ENCODE measurements at places on chromosomes 4 and X.
A peak's percentile ranks its signal among the peaks of the same experiment; 100 is the strongest.

- peak; percentile 10 for DNase-seq
- H3K27ac ChIP-seq, result no peak overlapping the region
- H3K4me3 ChIP-seq, result no peak overlapping the region
- peaks cover 5% of the 10 kb centered on the region for H3K4me1 ChIP-seq
Observed at GRCh38 chrX:37468124-37468739, 103.2 kb upstream of the LANCL3 start.

GRCh38 chrX:119687661-119688413, 5.1 kb downstream of the SEPTIN6 start:
- H3K4me1 ChIP-seq, result no peaks in the 10 kb centered on the region
- no peak overlapping the region for H3K4me3 ChIP-seq
- H3K27me3 ChIP-seq, result no peaks in the 10 kb centered on the region
- H3K36me3 ChIP-seq, result no peaks in the 10 kb centered on the region

DNA sequence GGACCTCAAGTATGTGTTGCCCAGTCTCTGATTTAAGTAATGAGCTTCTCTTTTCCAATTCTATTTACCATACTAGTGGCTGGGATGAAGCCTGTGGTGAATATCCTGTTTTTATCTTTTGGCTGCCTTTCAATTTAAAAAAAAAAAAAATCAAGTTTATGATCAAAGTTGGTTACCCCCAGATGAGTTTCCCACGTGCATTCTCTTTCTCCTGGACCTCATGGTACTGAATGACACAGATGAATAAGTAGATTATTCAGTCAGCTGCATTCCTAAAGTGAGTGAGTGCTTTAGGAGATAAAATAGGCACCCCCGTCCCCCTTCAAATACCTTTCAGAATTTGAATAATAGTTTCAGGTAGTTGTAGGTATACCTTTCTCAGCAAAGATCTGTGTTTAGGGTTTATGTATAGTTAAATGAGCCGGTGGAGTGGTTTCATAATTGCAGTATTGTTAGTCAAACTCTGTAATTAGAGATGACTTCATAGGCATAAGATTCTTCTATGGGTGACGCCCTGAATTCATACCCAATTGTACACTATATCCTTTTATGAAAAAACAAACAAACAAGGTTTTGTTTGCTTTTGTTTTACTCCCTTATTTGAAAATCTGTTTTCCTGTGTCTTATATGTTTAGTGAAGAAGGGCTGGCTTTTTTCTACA, 41.9 kb downstream of the PLS3 start:
- H3K27me3 ChIP-seq, result no peaks in the 10 kb centered on the region
- no peaks in the 10 kb centered on the region for H3K4me1 ChIP-seq
- no peaks in the 10 kb centered on the region for H3K36me3 ChIP-seq

DNA sequence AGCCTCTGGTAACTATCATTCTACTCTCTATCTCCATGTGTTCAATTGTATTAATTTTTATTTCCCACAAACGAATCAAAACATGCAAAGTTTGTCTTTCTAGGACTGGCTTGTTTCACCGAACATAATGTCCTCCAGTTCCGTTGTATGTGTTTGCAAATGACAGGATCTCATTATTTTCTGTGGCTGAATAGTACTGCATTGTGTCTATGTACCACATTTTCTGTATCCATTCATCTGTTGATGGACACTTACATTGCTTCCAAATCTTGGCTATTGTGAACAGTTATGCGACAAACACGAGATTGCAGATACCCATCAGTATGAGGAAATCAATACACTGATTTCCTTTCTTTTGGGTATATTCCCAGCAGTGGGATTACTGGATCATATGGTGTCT, 8.4 kb upstream of the LDOC1 start:
- no peaks in the 10 kb centered on the region for H3K4me1 ChIP-seq
- no peak for DNase-seq
- no peak overlapping the region for H3K4me3 ChIP-seq
- H3K27ac ChIP-seq, result no peak overlapping the region

- H3K4me1 ChIP-seq, result no peaks in the 10 kb centered on the region
- no peaks in the 10 kb centered on the region for H3K27me3 ChIP-seq
- H3K4me3 ChIP-seq, result no peak overlapping the region
- H3K36me3 ChIP-seq, result no peaks in the 10 kb centered on the region
- DNase-seq, result no peak
- no peak overlapping the region for H3K27ac ChIP-seq
Observed at GRCh38 chr4:147862043-147862692, 130.3 kb downstream of the ARHGAP10 start.

DNA sequence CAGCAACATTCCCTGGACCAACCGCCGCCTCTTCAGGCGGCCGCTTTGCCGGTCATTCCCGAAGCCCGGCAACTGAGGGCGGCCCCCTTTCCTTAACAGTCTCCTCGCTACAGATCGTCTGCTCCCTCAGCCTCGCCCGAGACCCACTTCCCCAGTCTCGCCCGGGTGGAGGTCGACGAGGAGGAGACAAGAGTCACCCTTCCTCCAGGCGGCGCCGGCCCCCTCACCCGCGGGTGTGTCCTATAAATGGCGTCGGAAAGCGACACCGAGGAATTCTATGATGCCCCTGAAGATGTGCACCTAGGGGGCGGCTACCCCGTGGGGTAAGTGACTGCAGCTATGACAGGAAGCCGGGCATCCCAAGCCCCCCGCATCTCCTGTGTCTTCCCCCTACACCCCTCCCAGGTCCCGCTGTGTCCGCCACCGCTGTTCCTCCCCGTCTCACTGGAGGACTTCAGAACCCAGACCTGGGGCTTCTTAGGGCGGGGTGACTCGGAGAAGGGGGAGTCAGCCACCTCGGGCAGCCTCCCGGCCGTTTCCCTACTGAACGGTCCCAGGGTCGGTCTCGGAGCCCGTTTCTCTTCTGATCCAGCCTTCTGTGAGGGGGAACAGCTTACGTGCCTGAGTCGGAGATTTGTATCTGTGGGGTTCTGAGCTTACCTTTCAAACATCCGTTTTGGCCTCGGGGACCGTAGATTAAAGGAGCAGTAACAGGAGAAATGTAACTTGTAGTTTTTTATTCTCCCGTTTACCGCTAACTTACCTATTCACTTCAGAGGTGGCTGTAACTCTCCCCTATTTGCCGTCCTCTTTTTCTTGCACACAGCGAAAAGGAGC, 570 bp downstream of the WDR44 start:
- peak overlapping the region; percentile 38 for H3K4me3 ChIP-seq
- H3K36me3 ChIP-seq, result no peaks in the 10 kb centered on the region
- H3K27me3 ChIP-seq, result no peaks in the 10 kb centered on the region
- no peaks in the 10 kb centered on the region for H3K4me1 ChIP-seq

DNA sequence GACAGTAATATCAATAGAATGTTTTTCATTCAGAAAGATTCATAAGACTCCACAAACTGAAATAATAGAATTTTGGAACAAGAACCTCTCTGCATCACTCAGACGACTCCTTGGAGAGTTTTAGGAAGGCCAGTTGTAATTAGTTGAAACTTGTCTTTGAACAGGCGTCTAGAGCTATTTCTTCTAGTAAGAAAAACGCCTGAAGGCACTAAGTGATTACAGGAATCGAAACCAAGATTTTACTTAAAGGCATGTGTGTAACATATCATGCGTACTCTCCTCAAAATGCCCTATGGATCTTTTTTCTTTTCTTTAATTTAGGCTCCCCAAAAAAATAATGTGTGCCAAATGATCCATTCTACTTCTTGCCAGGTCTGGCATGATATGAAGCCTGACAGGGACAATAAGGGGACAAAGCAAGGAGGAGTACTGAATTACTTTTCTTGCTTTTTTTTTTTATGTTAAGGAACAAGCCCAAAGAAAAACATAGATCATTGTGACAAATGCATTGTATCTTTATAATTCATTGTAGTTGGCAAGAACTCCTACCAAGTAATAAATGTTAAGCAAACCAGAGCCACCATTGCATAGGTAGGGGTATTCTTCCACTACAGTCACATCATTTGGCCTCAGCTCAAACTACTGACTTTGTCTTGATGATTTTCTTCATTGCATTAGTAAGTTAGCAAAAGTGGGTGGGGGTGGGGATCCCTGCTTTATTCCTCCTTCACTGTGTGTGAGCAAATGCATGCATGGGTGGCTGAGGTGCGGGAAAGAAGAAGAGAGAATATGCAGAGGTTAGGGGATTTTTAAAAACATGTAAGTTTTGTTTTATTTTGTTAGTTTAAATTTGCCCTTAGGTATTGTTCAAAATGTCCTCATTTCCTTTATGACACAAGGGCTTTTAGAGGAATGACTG, 79.9 kb upstream of the ATOH1 start:
- no peaks in the 10 kb centered on the region for H3K36me3 ChIP-seq
- H3K4me3 ChIP-seq, result no peak overlapping the region
- peaks cover 20% of the 10 kb centered on the region for H3K4me1 ChIP-seq
- no peak overlapping the region for H3K27ac ChIP-seq
- no peak for DNase-seq
- no peaks in the 10 kb centered on the region for H3K27me3 ChIP-seq

DNA sequence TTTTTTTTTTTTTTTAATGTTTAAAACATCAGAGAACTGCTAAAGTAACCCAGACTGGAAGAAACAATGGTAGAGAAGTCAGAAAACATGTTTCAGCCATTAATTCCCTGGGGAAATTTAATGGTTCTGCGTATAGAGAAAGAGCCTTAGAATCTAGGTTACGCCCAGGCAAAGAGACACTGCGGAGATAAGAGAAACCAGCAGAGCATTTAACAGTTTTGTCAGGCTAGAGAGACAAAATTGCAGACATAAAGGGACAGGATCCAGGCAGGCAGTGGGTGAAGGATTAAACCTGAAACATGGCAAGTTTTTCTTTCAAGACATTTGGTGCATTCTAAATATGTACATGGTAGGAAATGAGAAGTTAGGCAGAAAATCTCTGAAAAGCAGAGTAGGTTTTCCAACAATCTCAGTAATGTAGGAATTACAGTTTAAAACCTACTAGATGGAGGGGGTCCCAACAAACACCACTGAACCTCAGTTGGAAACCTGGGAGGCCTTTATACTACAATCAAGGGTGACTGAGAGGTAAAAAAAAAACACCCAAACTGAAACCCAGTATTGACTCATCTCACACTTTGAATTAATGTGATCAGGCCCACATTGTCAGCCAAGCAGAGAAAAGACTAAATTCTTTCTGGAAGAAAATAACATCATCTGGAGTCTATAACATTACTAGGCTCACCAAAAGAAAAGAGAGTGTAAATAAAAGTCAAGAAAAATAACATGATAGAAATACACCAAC, 254.2 kb upstream of the NWD2 start:
- H3K4me3 ChIP-seq, result no peak overlapping the region
- H3K27ac ChIP-seq, result no peak overlapping the region
- H3K4me1 ChIP-seq, result no peaks in the 10 kb centered on the region

DNA sequence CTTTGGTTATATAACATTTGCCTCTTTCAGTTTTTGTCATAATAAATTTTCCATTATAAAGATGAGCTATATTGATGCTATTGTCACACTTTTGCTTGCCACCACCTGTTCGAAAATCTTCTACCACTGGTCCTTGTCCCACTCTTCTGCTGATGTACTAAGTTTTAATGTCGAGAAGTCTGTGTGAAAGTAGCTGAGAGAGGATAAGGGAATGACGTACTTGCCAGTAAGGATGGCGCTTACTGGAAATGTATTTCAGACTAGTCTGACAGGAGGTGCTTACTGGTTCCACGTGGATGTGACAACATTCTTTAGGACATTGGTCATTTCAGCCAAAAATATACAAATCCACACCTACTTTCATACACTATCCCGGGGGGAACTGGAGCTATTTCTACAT, 132.7 kb upstream of the NR3C2 start:
- no peak overlapping the region for H3K27ac ChIP-seq
- H3K4me1 ChIP-seq, result no peaks in the 10 kb centered on the region
- H3K27me3 ChIP-seq, result no peaks in the 10 kb centered on the region
- no peaks in the 10 kb centered on the region for H3K36me3 ChIP-seq

DNA sequence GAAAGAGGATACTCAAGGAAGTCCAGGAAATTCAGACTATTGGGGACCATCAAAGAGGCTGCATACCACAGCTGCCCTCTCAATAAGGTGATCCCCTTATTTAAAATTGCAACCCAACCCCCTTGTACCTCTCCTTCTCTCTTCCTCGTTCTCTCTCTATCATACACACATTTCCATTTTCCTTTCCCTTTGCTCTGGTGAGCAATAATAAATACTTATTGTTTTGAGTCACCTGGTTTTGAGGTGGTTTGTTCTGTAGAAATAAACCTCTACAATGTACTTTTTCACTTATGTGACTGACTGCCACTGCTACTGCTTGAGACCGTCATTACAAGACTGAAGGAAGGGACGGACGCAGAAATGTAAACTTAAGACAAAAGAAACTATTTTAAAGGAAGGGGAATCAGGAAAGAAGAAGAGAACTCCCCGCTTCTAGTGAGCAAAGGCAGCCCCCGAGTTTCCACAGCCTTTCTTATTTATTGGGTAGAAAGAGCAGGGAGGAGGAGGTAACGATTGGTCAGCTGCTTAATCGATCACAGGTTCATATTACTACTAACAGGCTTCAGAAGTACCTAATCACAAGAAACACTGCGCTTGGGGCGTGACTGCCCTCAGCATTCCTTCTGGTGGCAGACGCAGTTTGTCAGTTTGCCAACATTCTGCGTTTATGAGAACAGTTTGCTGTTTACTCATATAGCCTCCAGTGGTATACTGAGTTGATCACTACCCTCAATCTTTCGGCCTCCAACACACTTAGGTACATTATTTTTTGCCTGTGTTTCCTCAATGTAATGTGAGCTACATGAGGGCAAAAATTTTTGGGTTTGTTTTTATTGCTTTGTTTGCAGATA, 16.9 kb upstream of the TMEM165 start:
- H3K4me3 ChIP-seq, result no peak overlapping the region
- H3K27me3 ChIP-seq, result no peaks in the 10 kb centered on the region
- DNase-seq, result no peak
- no peaks in the 10 kb centered on the region for H3K36me3 ChIP-seq

DNA sequence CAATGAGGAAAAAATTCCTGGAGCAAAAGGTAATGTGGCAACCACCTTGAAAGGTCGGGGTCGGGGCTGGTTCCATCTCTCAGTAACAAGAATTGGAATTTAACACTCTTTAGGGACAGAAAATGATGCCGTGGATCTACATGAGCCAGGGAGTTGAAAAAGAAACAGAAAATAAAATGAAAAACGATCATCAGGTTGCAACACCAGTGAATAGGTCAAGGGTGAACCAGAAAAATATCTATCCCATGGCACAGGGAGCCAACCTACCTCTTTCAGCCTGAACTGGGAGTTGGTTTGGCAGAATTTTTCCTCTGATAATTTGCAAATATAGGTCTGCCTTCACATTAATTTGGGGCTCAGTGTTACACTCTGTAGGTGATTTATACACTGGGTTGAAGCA, 93.7 kb downstream of the C4orf33 start:
- no peaks in the 10 kb centered on the region for H3K4me1 ChIP-seq
- H3K4me3 ChIP-seq, result no peak overlapping the region
- H3K27ac ChIP-seq, result no peak overlapping the region
- no peaks in the 10 kb centered on the region for H3K36me3 ChIP-seq

Measured in hepatocyte (in vitro differentiated cells).